RPMI8226 (cell line): ENCODE measurements at places on chromosomes 4 and X.

- DNase-seq, result no peak
Observed at GRCh38 chr4:126582737-126583136, 1050.0 kb upstream of the INTU start.

- no peak for DNase-seq
Observed at GRCh38 chrX:119238557-119238956, 2.5 kb downstream of the PGRMC1 start.

- DNase-seq, result no peak
Observed at GRCh38 chr4:120685756-120686278, 236.7 kb downstream of the PRDM5 start.

DNA sequence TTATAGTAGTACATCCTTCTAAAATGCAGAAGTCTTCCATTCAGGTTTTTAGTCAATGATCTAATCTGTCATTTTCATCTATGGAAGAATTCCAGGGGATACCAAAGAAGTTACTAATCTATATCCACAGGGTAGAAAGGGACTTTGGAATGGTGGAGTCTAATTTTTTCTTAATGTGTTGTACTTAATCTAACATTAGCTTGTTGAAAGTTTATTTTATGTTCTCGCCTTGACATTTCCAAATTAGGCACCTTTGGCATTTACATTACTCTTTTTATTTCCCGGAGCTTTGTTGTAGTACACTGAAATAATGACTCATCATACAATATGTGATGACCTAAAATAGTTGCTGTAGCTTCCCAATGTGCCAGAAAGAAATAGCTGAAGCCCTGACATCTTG, 91.5 kb downstream of the HTR2C start:
- no peak for DNase-seq

DNA sequence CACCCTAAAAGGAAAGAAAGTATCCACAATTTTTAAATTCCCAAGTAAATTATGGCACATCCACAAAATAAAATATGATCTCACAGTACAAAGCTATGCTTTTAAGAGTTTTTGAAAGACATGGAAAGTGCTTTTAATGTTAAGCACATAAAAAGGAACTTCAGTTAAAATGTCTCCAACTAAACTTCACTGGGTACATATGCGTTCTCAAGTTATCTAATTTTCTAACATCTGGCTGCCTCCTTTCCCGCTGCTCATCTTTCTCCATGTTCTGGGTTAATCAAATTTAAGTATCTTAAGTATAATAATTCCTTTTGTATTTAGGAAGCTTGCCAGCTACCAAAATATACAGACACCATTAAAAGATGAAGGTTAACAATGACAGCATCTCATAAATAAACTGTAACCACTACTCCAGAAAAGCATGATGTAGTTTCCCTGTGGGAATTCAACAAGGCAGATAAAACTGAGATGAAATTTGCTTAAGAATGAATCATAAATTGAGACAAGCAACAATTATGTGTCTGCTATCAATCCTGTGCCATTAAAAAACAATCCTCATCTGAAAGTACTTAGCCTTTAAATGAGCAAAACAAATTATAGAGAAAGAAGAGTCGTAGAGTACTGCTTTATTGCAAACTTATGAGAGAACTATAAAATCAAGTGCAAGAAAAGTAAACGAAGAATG, 25.1 kb downstream of the PRSS12 start:
- DNase-seq, result no peak

DNA sequence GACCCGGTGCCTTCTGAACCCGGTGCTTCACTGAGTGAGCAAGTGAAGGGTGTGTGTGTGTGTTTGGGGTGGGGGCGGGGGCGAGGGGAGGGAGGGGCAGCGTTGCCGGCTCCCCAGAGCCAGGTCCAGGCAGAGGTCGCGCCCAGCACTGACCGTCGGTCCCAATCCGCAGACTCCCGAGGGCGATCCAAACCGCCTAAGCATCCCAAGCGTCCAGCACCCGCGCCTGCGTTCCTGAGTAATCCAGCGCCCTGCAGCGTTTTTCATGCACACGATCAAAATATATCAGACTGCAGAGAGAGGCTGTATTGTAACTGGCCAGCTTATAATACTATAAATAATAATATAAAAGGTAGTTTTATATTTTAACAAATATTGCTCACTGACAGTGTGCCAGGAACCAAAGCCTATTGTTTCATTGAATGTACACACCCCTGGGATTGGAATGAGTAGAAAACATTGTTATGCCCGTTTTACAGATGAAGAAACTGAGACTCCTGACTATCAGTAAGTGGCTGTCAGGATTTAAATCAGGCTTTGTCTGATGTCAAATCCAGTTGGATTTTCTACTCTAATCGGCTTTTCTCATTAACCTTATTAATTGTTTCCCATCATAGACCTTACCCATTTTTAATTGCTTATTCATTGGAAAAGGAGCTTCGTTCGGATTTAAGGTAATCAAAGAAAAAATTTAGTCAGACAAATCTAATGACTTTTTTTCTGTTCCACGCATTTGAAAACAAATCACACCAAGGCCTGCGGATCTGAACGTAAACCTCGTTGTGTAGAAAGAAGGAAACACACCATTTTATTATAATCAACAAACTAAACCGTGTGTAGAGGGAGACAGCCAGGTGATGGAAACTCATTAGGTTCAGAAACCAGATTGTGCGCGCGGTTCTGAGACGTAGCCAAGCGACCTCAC, 4.0 kb upstream of the NKX3-2 start:
- DNase-seq, result no peak

GRCh38 chr4:160580581-160580980, 1477.7 kb downstream of the RAPGEF2 start:
- DNase-seq, result no peak

DNA sequence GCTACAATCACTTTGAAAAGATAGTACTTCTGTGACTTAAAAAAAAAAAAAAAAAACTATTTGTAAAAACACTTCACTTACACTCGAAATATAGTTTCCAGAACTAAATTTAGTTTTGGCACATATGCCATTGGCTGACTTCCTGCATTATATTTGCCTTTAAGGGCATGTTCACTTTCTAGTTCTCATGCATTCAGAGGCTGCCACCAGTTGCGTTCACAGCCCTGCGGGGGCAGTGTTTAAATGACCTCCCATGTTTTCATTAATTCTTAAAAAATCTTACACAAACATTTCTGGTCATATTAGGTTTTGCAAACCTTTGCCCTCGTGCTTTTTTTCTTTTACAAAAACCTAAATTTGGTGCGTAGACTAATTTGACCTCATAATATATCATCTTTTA, 12.4 kb upstream of the ARHGAP6 start:
- no peak for DNase-seq

- no peak for DNase-seq
Observed at GRCh38 chrX:11446949-11447348, 153.7 kb downstream of the AMELX start.

GRCh38 chrX:85114171-85114570, 110.5 kb downstream of the APOOL start:
- no peak for DNase-seq

DNA sequence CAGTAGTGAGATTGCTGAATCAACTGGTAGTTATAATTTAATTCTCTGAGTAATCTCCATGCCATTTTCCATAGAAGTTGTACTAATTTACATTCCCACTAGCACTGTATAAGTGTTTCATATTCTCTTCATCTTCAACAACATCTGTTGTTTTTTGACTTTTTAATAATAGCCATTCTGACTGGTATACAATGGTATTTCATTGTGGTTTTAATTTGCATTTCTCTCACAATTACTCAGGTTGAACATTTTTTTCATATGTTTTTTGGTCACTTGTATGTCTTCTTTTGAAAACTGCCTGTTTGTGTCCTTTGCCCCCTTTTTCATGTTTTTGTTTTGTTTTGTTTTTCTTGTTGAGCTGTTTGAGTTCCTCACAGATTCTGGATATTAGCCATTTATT, 880.2 kb downstream of the RAPGEF2 start:
- DNase-seq, result no peak

- DNase-seq, result no peak
Observed at GRCh38 chrX:150880808-150881165, 17.7 kb downstream of the CD99L2 start.

DNA sequence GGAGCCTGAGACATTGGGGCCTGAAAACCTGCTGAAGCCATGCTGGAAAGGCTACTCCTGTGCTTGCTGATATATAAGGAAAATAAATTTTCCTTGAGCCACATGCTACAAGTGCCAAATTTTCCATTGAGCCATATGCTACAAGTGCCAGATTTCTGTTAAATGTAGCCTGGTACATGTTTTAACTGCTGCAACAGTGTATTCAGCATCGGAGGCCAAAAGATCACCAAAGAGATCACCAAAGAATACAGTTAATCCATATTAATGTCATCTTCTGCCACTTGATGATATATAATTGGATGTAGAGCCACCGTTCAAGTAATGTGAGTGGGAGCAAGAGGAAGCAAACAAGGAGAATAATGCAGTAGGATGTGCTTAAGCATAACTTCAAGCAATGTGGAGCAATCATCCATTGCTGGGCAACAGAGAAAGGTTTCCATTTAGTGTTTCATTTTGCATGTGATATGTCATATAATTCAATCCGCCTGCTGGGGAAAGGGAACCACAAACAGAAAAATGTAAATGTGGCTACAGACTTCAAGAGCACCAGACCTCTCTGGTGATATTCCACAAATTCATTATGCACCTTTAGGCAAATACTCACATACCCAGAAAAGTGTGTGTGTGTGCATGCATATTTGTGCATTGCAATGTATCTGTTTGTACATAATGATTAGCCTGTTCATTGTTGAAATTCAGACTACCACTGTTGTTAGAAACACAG, 295.9 kb downstream of the KCNIP4 start:
- DNase-seq, result no peak

- DNase-seq, result no peak
Observed at GRCh38 chr4:17241835-17242234, 270.1 kb downstream of the QDPR start.

- DNase-seq, result peak; percentile 13
Observed at GRCh38 chr4:105631818-105632400, 76.6 kb downstream of the INTS12 start.

DNA sequence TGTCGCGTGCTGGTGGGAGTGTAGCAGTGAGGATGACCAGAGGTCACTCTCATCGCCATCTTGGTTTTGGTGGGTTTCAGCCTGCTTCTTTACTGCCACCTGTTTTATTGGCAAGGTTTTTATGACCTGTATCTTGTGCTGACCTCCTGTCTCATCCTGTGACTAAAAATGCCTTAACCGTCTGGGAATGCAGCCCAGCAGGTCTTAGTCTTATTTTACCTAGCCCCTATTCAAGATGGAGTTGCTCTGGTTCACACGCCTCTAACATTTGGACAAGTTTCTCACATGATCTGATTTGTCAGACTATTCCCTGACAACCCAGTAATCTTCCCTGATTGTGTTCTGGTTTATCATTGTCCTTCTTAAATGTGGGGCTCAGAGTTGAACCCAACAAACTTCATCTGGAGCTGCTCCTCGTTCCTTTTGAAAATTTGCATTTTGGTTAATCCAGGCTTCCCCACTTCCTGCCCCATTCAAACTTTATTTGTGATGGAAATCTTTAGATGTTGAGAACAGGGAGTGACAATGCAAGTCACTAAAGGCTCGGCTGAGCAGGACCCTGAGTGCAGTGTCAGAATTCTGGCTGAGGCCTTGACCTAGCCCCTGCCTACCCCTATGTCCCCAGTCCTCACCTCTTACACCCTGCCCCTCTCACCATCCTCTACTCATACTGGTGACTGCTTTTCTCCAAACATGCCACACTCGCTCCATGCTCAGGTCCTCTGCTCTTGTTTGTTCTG, 226.8 kb downstream of the STIM2 start:
- DNase-seq, result no peak

GRCh38 chr4:179678093-179678814, 2236.0 kb upstream of the AGA start:
- DNase-seq, result no peak

DNA sequence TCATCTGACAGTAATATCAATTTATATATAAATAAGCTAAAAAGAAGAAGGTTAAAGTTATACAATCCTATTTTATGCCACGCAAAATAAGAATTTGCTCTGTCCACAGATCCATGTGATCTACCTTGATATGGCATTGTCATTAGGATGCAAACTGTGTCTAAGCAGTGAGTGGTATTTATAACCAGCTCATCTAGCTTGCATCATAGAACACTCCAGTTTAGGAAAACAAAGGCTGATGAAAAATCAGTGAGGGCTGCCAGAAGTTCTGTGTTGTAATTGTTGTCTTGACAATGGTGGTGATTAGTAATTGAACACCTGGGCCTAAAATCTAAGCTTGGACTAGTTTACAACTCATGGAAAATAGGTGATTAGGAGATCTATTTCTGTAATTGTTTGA, 111.0 kb downstream of the CPE start:
- no peak for DNase-seq

GRCh38 chr4:7747566-7747965, 192.1 kb downstream of the AFAP1 start:
- DNase-seq, result no peak

DNA sequence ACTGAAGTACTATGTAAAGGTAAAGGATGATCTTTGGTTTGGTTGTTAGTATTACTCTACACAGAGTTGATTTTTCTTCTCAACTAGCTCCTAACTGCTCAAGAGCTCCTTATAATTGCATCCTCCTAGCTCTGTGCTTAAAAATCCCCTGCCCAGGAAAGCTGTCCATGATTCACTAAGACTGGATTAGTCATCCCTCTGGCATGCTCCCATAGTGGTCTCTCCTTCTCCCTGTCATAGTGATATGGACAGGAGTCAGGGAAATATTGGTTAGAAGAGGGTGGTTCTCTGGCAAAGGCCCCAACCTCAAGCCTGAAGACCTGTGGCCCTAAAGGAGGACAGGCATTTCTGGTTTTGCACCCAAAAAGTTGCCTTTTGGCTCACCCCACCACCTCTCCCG, 242.3 kb upstream of the KCNIP4 start:
- no peak for DNase-seq

- DNase-seq, result no peak
Observed at GRCh38 chr4:156201050-156201449, 247.4 kb upstream of the CTSO start.

GRCh38 chr4:178632415-178632814, 1190.2 kb upstream of the AGA start:
- DNase-seq, result no peak

GRCh38 chr4:67092351-67092750, 453.0 kb downstream of the CENPC start:
- no peak for DNase-seq

GRCh38 chr4:148828291-148828690, 386.1 kb upstream of the NR3C2 start:
- DNase-seq, result no peak

DNA sequence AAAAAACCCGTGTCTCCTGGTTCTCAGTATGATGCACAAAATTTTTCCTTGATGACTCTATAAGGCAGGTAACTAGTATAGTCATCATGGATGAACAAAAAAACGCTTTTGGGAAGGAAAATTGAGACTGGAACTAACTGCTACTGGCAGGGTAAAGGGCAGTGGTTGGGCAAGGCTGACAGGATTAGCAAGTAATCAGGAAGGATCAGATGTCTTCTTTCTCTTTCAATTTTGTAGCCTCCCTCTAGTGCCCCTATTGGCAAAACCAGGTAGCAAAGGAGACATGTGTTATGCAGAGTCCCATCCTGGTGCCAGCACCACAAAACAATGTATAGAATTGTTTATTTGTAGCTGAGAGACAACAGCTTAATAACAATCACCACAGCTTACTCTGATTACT, 12.8 kb upstream of the SLITRK4 start:
- DNase-seq, result peak; percentile 18

GRCh38 chr4:73343432-73343831, 60.7 kb upstream of the ALB start:
- no peak for DNase-seq
